Neural crest cell (in vitro differentiated cells): ENCODE measurements at places on chromosomes 3 and 15.
A peak's percentile ranks its signal among the peaks of the same experiment; 100 is the strongest.

- DNase-seq: no peak
These were observed 287.0 kb downstream of the SI start for GRCh38 chr3:164791263-164791662.

- DNase-seq: no peak
These were observed 214.4 kb downstream of the OCA2 start for GRCh38 chr15:27884726-27885125.

GRCh38 chr15:31396881-31397560 is 70.4 kb downstream of the KLF13 start:
- DNase-seq: peak; percentile 58

GRCh38 chr3:116057400-116058006 is 387.8 kb downstream of the LSAMP start:
- no peak for DNase-seq
